Activated CD4-positive, alpha-beta T cell treated with anti-CD3 and anti-CD28 coated beads for 24 hours (primary cell): ENCODE measurements at places on chromosomes 2 and 18.

DNA sequence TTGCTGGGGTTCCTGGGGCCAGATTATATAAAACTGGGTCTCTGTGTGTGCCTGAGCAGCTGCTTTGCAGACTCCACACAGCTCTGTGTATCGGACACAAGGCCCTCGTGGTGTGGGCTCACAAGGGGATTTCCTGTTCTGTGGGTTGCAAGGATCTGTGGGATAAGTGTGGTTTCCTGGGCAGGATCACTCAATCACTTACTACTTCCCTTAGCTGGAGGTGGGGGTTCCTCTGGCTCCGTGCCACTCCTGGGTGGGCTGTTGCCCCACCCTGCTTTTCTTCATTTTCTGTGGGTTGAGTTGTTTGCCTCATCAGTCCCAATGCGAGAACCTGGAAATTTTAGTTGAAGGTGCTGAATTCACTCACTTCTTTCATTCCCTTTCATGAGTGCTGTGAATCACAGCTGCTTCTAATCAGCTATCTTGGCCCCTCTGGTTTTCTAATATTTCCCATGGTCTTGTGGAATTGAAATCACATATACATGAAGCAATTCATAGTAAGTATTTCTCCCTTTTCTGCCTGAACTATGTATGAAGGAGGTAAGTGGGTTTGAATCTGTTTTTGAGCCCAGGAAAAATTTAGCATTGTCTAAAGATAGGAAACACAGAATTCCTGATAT lies 196.3 kb downstream of the DCDC2C start:
- no peak for DNase-seq

DNA sequence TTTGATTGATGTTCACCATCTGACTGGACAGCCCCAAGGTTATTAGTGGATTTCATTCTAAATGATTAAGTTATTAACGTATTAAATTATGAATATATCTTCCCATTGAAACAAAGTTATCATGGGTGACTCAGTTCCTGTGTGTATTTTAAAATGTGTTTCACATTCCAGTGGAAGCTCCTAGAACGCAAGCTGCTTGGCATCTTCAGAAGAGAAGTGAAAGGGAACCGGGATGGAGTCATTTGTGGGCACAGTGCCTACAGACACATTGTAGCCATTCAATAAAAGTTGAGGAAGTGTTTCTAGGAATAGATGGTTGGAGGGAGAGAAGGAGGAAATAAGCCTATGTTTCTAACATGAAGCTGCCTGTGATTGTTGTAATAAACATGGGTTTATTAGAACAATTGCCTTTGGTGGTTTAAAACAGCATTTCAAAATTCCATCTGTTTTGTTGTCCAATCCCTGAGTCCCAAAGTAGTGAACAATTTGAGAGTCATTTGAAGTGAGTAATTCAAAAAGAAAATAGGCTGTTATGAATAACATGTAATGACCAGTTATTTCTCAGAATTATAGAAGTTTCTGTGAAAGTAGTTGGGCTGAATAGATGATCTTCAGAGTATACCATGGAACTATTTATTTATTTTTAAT lies 143.5 kb downstream of the PKP4 start:
- DNase-seq = no peak

- no peak for DNase-seq
Measured at GRCh38 chr18:7953095-7953958, 386.2 kb downstream of the PTPRM start.

GRCh38 chr2:69163109-69163508 lies 150.1 kb downstream of the ANTXR1 start:
- no peak for DNase-seq

- DNase-seq = no peak
Measured at GRCh38 chr2:108587621-108588020, 53.4 kb downstream of the LIMS1 start.

DNA sequence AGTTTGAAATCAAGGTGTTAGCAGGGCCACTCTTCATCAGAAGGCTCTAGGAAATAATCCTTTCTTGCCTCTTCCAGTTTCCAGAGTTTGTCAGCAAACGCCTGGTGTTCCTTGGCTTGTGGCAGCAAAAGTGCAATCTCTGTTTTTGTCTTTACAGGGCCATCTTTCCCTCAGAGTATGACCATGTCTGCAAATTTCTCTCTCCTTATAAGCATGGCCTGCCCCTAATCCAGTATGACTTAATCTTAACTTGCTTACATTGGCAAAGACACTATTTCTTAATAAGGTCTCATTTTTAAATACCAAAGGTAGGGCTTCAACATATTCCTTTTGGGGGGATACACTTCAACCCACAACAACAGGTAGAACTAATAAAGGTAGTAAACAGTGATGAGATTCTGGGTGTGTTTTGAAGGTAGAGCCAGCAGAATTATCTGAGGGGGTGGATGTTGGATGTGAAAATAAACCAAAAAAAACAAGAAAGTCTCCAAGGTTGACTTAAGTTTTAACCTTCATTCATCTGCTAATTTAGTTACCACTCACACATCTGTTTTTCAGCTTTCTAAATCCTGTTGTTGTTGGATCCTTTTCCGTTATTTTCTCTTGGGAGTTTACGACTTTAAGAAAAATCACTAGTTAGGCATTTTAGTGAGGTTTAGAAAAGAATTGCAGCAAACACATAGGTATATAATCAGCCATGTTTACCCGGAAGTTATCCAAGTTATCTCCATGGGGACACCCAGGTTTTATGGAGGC lies 234.4 kb upstream of the FIGN start:
- DNase-seq = no peak

DNA sequence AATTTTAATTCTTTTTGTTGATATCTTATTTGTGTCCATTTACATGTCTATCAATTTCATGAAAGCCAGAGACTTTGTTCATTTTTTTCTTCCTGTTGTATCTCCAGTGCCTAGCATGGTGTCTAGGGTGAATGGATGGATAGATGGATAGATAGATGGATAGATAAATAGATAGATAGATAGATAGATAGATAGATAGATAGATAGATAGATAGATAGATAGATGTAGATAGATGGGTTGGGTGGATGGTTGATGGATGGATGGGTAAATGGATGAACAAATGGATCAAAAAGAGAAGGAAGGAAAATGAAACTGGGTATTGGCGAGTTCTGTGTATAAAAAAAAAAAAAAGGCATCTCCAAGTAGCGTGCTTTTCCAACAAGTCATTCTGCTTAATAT lies 120.5 kb downstream of the FAM124B start:
- no peak for DNase-seq

DNA sequence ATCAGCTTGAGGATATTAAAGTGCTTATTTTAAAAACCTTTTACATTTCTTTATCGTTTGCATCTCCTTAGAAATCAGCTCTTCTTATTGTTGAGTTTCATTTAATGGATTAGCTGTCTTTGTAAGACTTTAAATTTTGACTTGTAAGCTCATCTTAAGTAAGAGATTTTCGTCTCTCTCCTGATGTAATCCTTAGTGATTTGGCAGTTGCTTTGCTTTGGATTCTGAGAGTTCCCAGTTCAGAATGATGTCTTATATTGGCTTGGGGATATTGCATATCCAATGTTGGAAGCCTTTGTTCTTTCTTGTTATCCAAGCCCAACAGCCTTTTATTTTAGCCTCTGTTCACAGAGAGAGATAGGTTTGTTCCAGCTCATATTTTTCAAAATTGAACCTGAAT lies 212.1 kb downstream of the ARL6IP6 start:
- no peak for DNase-seq

GRCh38 chr2:100857915-100858314 lies 38.0 kb downstream of the NPAS2 start:
- no peak for DNase-seq

DNA sequence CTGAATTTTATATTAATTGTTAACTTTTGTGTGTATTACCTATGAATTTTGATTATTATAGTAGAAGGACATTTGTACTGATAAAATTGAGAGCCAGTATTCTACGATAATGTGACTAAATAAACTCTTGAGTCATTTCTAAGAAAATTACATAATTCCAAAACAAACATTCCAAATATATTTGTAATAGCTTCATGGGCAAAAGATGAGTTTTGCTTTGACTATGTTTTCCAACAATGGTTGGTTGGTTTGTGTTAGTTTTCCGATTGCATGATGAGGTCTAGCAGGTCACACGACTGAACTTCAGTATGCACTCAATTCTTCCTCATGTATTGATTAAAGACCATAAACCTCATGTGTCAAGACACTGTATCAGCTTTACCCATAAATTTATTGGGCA lies 71.7 kb upstream of the WDR75 start:
- no peak for DNase-seq

DNA sequence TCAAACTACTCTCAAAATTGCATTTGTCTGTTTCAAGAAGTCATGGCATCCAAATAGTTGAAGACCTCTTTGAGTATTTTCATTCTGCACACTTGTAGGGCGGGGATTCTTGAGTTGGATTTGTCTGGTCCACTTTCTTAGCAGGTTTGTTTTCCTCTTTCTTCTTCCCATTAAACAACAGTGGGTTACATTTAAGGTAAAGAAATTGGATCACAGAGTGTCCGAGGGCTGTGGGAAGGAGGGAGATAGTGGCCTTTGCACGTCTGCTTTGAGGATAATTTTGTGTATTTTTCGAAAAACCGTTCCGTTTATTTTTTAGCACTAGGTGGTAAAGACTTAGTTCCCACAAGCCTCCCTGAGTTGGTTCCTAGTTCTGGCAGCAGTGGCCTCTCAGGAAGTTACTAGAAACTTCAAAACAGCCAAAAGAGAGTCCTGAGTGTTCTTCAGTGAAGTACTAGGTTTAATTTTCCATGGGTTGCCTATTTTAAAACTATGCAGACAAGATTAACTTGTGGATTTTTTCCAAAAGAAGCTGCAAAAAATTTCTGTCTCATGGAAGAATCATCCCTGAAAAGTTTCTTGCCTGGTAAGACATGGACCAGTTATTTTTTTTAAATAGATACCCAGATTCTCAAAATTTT lies 107.9 kb downstream of the CDC42EP3 start:
- no peak for DNase-seq

- DNase-seq = no peak
Measured at GRCh38 chr2:190679391-190679790, 30.5 kb downstream of the NAB1 start.

GRCh38 chr2:145744541-145745386 lies 1224.8 kb upstream of the ZEB2 start:
- DNase-seq = no peak

GRCh38 chr18:24014986-24015638 lies 558 bp downstream of the TTC39C start:
- DNase-seq = peak; percentile 35

- DNase-seq = no peak
Measured at GRCh38 chr18:8912348-8913326, 189.9 kb upstream of the NDUFV2 start.

DNA sequence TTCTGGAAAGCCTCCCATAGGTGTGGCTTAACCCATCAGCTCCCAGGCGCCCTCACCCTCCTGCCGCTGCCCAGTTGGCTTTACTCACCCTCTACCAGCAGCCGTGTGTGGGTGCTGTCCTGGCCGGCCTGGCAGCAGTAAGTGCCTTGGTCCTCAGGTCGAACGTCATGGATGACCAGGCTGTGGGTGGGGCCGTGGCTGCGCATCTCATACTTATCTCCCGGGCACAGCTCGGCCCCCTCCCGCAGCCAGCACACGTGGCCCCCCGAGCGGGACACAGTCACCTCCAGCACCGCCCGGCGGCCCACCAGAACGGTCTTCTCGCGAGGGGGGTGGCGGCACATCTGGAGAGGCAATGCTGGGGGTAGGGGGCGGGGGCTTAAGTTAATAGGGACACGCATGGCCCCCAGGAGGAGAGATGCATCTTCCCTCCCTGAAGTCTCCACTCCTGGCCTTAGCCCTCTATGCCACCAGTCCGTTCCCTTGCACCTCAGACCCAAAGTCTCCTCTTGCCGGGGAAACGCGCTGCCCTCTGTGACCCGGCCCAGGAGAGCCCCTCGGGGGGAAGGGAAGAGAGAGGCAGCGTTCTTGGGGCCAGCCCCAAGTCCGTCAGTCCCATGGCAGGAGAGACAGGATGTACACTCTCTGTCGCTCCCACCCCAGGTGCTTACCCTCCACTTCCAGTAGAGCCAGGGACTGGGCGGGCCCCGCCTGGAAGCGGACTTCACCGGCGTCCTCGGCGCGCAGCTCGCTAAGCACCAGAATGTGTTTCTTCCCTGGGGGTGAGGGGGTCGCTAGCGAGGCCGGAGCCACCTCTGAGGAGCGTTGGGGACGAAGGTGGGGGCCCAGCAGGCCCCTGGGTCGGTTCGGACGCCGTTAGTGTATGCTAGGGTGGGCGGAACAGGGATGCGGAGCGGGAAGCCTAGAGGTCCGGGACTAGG lies 7.9 kb downstream of the TMEM198 start:
- no peak for DNase-seq

GRCh38 chr2:221195829-221196228 lies 376.3 kb downstream of the EPHA4 start:
- no peak for DNase-seq

GRCh38 chr2:55309446-55309845 lies 40.4 kb upstream of the MTIF2 start:
- DNase-seq = no peak

GRCh38 chr2:68877079-68877772 lies 6.0 kb upstream of the BMP10 start:
- no peak for DNase-seq
